ENCODE measurements at places on chromosomes 13 and 19.

GRCh38 chr19:31377736-31378135, 28.5 kb upstream of the TSHZ3 start:
- no peak for DNase-seq

DNA sequence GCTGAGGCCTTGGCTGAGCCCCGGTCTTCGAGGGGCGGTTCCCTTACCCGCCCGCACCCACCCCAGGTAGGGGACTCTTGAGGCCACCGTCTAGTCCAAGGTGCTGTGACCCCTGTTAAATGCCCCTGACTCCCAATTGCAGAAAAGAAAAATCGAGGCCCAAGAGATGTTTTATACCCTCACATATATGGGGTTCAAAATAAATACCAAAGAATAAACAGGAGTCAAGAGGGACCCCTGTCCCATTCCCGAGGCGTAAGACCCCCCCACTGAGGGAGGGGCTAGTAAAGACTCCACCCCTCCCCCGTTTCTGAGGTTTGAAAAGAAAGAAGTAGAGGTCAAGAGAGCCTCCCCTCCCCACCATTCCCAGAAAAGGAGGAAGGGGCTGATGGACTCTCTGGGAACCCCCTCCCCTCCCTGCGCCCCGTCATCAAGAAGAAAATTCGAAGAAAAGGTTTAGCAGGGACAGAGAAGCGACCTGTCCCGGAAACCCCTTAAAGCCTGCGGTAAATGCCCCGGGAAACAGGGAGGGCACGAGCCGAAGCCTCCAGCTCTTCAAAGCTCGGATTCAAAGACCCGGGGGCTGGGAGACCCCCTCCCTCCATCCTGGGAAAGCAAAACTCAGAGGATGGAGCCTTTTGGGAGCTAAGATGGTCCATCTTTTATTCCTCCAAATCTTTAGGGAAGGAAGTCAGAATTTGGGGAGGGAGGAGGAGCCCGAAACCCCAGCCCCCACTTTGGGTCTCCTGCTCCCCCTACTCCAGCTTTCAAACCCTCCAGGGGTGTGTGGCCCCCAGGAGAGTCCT, 755 bp upstream of the RAB3A start:
- DNase-seq = peak; percentile 90

GRCh38 chr13:85031771-85032170, 767.4 kb downstream of the SLITRK6 start:
- DNase-seq = no peak

GRCh38 chr19:17225053-17225452, 973 bp upstream of the OCEL1 start:
- peak; percentile 46 for DNase-seq

- DNase-seq = peak; percentile 82
Observed at GRCh38 chr19:46753420-46754155, 7.3 kb upstream of the STRN4 start.

DNA sequence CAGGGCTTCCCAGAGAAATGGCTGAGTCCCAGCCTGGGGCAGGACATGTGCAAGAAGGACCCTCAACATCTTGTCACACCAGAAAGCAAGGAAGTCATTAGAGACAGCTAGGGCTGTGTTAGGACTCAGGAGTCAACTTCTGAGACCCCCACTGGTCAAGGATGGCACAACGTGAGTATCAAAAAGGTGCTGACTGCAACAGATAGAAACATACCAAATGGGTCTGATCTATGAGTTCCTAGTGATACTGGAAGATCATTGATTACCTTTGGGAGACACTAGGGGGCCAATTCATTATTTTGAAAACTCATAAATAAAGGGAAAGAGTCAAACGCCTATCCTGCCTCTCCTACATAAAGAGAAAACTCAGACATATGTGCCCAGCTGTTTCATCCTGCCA, 73.5 kb upstream of the GJB6 start:
- no peak for DNase-seq

DNA sequence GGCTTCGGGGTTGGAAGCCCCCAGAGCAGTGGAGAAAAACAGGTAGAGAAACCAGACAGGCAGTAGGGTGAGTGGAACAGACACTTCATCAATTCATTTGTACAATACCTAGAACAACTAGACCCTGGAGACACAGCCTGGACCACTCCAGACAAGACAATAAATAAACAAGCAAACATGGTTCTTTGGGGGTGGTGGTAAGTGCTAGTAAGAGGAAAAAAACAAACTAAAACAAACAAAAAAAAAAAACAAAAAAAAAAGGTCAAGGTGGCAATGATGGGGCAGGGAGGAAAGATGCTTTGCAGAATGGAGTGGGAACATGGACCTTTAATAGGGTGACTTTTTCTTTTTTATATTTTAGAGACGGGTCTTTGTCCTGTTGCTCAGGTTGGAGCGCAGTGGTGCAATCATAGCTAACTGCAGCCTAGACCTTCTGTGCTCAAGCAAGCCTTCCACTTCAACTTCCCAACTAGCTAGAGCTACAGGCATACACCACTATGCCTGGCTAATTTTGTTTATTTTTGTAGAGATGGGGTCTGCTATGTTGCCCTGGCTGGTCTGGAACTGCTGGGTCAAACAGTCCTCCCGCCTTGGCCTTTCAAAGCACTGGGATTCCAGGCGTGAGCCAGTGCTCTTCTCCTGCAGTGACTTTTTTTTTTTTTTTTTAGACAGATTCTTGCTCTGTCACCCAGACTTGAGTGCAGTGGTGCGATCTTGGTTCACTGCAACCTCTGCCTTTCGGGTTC, 3.1 kb downstream of the JUNB start:
- peak; percentile 50 for DNase-seq

GRCh38 chr19:5050067-5050656, 81.2 kb downstream of the KDM4B start:
- DNase-seq = no peak

- no peak for DNase-seq
Observed at GRCh38 chr19:29561601-29562000, 35.8 kb downstream of the VSTM2B start.

GRCh38 chr19:4597975-4598671, 38.6 kb upstream of the SEMA6B start:
- peak; percentile 61 for DNase-seq

- DNase-seq = peak; percentile 4
Observed at GRCh38 chr19:23222998-23223652, 27.1 kb downstream of the ZNF724 start.

- no peak for DNase-seq
Observed at GRCh38 chr19:19502281-19502680, 13.1 kb downstream of the TSSK6 start.

DNA sequence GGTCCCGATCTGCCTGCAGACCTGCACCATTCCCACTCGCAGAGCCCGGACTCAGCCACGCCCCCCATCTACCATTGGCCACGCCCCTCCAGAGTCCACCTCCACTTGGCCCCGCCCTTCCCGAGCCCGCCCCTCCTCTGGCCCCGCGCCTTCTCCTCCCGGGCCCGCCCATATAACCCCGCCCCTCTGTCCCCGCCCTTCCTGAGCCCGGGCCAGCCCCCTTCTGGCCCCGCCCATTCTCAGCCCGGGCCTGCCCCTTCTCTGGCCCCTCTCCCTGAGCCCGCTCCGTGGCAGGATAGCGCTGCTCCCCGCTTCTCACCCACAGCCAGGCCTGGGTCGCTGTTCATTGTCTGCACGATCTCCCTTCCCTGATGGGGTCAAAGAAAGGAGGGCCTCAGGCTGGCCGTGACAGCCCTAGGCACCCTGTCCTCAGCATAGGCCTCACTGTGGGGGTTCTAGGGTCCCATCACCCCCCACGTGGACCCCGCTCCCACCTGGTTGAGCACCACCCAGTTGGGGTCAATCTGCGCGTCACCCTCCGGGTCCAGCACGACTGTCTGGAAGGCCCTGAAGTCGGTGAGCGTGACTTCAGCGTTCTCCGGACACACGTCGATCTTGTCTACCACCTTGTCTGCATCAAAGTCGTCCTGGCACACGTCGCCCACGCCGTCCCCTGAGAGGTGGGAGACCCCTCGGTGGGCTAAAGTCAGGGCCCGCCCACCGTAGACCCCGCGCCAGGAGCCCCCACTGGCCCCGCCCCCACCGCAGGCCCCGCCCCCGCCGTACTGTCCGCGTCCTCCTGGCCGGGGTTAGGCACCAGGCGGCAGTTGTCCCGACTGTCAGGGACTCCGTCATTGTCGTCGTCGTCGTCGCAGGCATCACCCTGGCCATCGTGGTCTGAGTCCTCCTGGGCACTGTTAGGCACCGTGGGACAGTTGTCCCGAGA, 5.7 kb downstream of the COMP start:
- DNase-seq = peak; percentile 90

GRCh38 chr19:13952931-13953531, 722 bp downstream of the DCAF15 start:
- DNase-seq = no peak

DNA sequence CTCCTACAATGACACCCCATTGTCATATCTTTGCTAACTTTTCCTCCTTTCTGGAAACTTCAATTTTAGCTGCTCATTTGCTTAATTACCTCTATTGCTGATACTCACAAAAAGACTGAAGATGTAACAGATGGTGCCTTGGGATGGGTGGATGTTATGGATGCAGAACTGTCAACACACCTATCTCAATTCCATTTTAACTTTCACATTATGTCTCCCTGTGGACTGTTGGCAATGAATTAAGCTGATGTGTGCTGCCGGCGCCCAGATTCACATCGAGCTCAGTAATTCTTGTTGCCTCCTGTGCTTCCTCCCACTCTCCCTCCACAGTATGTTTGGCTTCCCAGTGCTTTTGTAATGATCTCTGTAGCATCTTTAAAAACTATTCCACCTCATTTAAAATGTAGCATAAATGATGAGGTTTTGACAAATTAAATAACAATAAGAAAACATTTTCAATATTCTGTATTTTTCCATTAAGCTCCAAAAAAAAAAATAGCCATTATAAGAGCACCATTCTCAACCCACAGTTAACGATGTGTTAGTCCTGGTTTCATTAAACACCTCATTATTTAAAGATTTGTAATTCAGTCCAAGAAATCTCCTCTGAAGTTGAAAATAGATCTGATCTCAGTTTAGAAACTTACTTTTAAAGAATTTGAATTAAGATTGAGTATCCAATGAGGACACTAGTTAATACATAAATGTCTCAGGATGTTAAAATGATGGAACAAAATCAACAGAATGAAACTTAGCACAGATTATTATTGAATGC, 99.9 kb upstream of the FAM216B start:
- no peak for DNase-seq

DNA sequence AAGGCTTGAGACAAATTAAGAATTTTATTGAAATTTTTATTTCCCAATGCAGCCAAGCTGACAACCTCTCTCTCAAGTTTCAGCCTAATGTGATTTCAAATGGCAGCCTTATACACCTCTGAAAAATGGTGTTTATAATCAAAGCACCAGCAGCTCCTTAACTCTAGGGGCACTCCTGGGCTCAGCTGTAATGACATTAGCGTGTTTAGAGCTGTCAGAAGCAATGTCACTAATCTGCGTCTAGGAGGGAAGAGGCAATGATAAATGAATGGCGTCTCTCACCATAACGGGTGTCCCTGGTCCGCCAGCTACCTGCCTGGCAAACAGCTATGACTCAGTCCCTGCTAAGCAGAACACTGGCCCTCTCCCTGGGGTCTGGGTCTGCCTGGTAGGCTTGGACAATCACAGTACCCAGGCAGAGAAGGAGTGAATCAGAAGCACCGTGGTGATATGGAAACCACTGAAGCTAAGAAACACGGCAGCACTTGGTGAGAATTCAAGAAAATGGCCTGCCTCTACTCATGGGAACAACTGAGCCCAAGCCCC, 131.8 kb upstream of the VSTM2B start:
- DNase-seq = no peak

GRCh38 chr19:9461938-9462337, 26.6 kb upstream of the ZNF266 start:
- DNase-seq = no peak

- peak; percentile 73 for DNase-seq
Observed at GRCh38 chr13:100588331-100589177, at the start of gene GGACT. Gene GGACT (minus strand): TSS chr13:100588789. CDS start chr13:100532591, 56,198 bp downstream.

- no peak for DNase-seq
Observed at GRCh38 chr19:36460046-36460445, 29.3 kb downstream of the ZNF566 start.

DNA sequence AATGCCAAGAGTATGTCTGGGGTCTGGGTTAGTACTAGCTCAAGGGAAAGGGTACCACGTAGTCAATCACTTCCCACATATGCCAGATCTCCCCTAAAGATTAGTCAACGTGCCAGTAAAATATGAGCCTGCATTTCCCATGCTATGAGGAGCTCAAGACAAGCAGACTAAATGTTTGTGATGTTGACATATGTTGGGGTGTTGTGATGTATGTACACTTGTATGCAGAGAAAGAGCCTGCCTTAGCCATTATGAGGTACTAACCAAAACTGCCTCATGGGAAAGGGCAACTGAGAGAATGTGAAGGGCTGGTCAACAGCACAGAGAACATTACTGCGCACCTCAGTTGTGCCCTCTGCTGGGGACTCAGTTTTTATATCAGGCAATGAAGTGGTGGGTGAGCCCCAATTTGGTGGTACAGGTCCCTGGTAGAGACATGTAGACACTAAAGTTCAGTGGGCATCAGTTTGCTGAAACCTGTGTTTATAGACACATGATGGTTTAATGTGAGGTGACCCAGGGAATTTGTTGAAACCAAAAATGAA, 287.0 kb downstream of the DCT start:
- peak; percentile 39 for DNase-seq

DNA sequence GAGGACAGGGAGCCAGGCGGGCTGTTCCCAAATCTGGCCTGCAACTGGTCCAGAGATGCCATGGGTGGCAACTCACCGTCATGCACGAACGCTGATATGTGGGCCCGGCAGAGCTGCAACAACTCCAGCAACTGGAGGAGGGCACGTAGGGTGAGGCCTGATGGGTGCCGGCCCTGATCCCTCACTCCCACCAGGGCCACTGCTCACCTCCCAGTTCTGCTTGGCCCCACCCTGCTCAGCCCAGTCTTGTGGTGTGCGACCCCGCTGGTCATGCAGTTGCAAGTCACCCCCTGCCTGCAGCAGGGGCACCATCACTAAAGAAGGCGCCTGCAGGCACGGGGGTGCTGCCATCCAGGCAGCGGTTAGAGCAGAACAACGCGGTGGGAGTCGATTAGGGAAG, 16.9 kb downstream of the ARHGAP33 start:
- no peak for DNase-seq

GRCh38 chr13:94641409-94641941, 39.8 kb downstream of the GPR180 start:
- DNase-seq = peak; percentile 87

DNA sequence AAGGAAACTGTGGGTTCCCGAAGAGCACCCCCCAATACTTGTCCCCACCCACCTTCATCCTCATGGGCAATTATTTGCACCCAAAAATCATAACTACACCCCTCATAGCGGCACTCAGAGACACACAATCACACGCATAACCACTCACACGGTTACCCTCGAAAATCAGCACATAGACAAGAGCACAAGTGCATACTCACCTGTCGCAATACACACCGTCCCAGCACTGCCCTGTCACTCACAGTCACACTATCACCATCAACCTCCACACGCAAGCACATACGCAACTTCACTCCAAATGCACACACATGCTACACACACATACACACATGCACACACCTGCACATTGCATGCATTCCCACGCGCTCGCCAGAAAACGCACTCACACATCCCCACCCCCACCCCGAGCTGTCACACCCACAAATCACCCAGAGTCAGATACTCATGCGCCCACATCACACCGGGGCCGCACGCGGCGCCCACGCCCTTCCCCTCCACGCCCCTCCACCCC, 535 bp downstream of the COL5A3 start:
- no peak for DNase-seq

All from DMS53 (cell line).